ENCODE measurements at places on chromosomes 3 and 15.
A peak's percentile ranks its signal among the peaks of the same experiment; 100 is the strongest.

- DNase-seq: no peak
Observed at GRCh38 chr3:136708333-136708985, 43.7 kb downstream of the STAG1 start.

DNA sequence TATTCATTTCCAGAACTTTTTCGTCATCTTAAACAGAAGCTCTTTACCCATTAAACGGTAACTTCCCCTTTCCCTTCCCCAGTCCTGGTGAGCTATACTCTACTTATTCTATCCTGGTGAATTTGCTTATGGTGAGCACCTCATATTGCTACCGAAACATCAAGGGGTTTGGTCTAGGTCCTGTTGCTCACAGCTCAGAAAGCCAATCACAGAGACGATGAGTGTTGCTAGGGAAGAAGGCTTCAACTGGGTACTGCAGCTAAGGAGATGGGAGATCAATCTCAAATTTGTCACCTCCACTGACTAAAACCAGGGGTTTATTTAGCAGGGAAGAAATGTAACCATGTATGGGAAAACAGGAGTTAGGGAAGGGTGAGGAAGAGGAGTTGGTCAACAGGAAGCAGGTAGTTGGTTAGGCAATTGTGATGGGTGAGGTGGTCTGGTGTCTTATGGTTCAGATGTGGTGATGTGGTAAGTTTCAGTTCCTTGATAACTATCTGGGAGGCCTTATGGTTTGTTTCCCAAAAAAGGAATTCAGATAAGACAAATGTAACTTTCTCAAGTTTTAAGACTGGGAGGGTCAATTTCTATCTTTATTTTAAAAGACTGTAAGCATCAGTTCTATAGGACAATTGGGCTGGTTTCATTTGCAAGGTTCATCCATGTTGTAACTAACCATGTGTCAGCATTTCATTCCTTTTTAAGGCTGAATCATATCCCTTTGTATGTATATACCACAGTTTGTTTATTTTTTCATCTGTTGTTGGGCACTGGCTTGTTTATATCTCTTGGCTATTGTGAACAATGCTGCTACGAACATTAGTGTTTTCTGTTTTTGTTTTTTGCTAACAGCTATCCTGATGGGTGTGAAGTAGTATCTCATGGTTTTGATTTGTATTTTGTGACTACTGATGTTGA lies 24.3 kb downstream of the ARHGAP11B start:
- peak; percentile 12 for DNase-seq

DNA sequence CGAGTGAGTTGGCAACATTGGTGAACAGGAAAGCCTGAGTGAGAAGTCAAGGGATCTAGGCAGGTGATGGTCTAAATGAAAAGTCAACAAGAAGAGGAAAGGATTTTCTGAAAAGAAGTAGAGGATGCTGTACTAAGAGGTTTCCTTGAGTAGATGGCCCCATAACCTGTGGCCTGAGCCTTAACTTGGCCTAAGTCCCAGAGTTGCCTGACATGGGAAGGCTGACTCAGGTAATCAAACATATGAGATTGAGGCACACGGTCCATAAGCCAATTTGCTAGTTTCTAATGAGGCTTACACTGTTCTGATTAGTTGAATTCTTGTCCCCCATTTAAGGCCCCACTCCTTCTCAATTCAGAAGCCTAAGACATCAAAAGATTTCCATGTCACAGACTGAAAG lies 262.5 kb upstream of the LMCD1 start:
- no peak for DNase-seq

DNA sequence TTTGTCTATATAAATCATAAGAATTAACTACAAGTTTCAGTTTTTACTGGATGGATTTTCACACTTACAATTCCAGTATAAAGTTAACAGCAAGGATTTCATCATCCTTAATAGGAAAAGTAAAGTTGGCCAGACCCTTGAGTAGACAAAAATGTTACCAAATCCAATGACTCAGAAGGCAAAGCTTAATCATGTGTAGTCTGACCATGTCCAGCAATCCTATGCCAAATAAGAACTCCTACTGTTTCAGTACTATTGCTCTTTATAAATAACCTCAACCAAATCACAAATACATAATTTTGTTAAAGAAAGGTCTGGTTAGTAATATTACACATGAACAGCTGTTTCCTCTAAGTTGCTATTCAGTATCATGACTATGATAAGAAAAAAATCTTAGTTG lies 35.0 kb downstream of the PLOD2 start:
- no peak for DNase-seq

- no peak for DNase-seq
Observed at GRCh38 chr3:53806182-53807116, 39.8 kb downstream of the CHDH start.

GRCh38 chr15:61668444-61668843 lies 391.8 kb downstream of the VPS13C start:
- no peak for DNase-seq

GRCh38 chr3:164533275-164533674 lies 545.0 kb downstream of the SI start:
- no peak for DNase-seq

- DNase-seq: no peak
Observed at GRCh38 chr3:61182662-61183061, 68.6 kb downstream of the FHIT start.

DNA sequence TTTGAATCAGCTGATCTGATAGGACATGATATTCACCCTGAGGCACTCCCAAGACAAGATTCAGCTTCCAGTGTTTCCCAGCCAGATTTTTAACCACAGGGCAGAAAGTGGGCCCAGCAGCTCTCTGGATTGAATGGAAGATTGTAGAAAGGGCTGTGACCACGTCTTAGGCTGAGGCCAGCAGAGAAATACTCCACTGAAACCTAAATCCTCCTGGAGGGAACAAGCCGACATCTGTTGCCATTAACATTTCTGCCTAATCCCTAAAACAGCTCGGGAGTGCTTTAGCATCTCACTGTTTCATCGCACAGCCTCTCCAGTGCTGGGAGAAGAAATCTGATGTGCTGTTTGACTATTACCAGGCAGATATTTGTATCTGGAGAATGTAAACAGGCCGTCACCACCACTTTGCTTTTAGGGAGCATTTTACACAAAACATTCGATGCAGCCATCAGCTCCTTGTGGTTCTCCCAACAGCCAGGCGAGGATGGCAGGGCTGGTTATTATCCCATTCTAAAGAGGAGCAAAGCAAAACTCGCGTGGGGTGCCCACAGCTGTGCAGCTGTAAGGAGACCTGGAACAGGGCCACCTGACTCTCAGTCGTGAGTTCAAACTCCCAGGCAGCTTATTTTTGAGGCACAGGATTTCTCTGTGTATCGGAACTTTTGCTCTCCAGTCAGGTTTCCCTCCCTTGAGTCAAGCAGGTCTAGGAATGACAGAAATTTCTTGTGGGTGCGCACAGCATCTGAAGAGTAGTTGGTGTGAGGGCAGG lies 117.4 kb downstream of the LIPC start:
- no peak for DNase-seq

DNA sequence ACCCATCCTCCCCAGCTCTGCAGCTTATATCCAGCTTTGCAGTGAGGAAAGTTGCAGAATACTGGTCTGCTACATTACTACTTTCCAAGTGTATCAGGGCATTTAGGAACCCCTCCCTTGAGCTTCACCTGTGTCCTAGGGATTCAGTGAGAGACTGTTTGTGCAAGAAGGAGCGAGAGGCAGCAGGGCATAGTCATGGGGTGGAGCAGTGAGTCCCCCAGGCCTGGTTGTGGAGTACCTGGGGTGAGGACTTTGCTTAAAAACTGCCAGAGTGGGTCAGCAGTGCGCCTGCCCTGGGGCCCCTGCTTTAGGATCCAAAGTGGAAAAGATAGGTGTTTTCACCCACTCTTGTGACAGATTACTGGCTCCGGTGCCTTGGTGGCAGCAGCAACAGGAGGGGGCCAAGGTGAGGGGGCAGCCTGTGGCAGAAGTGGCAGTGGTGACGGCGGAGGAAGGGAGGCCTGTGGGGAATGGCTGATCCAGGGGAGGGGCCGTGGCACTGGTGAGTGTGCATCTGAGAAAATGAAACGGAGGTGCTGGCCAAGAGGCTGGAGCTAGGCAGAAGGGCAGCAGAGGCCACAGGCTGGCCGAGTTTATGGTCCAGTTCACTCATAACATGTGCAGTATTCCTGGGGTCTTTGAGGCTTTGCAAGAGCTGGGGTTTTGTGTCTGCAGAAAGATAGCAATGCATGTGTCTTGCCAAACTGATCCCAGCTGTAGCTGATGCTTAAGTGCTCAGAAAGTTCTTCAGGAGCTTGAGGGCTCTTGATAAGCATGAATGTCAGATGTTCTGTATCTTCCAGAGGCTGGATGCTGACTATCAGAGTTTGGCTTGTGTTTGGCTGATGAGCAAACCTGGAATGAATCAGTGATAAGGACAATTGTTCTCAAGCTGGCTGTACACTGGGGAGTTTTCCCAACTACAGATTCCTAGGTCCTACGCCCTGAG lies 43.4 kb downstream of the GOLGA6A start:
- no peak for DNase-seq

DNA sequence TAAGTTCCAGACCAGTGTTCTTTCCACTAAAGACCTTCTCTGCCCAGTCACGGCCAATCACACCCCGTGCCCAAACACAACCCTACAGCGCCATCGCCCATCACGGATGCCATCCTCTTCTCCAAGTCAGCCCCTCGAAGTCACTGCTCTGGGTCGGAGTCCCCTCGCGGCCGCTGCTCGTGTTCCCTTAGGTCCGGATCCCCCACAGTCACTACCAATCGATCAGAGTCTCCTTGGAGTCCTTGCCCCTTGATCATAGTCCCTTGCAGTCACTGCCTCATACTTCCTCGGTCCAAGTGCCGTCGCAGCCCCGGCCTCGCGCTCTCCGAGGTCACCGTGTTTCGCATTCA lies 461 bp downstream of the PCYT1A start:
- no peak for DNase-seq

DNA sequence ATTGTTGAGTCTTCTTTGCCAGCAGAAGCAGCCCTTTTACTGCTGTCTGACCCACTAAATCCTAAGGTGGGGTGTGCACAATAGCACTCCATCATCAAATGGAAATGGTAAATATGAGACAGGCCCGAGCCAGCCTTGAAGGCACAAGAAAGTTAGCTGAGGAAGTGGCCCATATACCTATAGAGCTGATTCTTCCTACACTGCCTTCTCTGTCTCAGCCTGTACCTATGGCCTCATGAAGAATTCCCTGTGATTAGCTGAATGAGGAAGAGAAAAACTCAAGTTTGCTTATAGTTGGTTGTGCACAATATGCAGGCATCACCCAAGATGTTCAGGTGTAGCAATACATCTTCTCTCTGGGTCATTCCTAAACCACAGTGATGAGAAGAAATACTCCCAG lies 31.7 kb upstream of the XCR1 start:
- DNase-seq: no peak

- peak; percentile 49 for DNase-seq
Observed at GRCh38 chr3:58034738-58035523, 26.7 kb downstream of the FLNB start.

DNA sequence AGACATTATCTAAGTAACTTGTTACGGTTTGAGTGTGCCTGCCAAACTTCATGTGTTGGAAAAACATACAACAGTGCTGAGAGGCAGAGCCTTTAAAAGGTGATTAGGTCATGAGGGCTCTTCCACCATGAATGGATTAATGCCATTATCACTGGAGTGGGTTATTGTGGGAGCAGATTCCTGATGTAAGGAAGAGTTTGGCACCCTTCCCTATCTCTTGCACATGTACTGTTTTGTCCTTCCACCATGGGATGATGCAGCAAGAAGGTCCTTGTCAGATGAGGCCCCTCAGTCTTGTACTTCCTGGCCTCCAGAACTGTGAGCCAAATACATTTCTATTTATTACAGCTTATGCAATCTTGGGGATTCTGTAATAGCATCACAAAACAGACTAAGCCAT lies 413.9 kb downstream of the EPHA3 start:
- no peak for DNase-seq

- no peak for DNase-seq
Observed at GRCh38 chr3:186682812-186683211, 17.0 kb downstream of the HRG start.

DNA sequence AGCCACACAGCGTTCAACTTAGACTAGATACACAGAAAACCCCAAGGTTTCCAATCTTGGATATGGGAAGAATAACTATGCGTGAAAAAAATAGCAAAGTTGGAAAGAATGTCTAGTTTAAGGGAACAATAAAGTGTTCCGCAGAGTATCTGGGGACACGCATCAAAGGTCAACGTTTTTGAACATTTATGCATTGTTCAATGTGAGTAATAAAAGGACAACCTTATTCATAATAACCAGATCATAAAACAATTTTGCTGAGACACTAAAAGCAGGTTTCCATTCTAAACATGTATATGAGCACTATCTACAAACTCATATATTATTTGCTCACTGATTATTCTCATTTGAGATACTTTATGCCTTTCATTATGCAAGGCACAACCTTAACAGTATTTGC lies 7.8 kb downstream of the ANO10 start:
- no peak for DNase-seq

DNA sequence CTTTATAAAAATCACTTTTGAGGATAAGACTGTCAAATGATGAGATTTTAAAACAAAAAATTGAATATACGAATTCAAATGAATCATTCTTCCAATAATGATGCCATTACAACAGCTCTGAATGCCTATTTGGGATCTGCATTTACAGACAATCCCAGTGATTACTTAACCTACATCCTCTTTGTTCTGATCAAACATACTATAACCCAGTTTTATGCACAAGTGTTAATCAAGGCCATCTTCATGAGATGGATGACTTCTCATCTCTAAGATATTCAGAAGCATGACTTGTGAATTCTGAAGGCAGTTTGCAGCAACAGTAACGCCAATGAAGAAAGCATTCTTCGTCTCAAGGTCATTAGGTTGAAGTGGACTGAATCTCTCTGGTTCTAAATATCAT lies 90.3 kb upstream of the MEX3B start:
- no peak for DNase-seq

GRCh38 chr3:149395107-149396089 lies 17.9 kb upstream of the TM4SF1 start:
- DNase-seq: no peak

Data from stimulated activated naive B cell treated with anti-CD40 and anti-IgM and Interleukin-4, amounts not matched to agents 10 μg/mL and 1 μg/mL and 100 μg/mL, for 72 hours (primary cell).